Panc1 (cell line): ENCODE measurements at places on chromosomes 2 and 18. TPM values are rescaled to one million over a fixed set of nuclear protein-coding genes. Genes with fewer than 3 reads are reported as not detected.

ZNF521 gene
- 0.15 TPM for total RNA-seq

CNDP1 gene
- total RNA-seq, result not detected

LONRF2 gene
- 12.9 TPM for total RNA-seq

CERKL gene
- 0.87 TPM for total RNA-seq

TRPM8 gene
- total RNA-seq, result 3.9 TPM

SIX3 gene
- total RNA-seq, result 0.21 TPM

SMYD5 gene
- 37.6 TPM for total RNA-seq

RAD51AP2 gene
- total RNA-seq, result not detected

DNAH7 gene
- total RNA-seq, result 0.98 TPM

GRCh38 chr18:24220318-24220688 is 81.4 kb downstream of the CABYR start:
- H3K27ac ChIP-seq, result no peak overlapping the region
- no peak overlapping the region for H3K4me3 ChIP-seq
- no peak for DNase-seq
- no peaks in the 10 kb centered on the region for H3K36me3 ChIP-seq
- no peaks in the 10 kb centered on the region for H3K27me3 ChIP-seq
- H3K4me1 ChIP-seq, result peaks cover 6% of the 10 kb centered on the region

GRCh38 chr18:77102259-77103040 is 30.1 kb downstream of the MBP start:
- peaks cover 98% of the 10 kb centered on the region for H3K4me1 ChIP-seq
- no peaks in the 10 kb centered on the region for H3K27me3 ChIP-seq
- no peaks in the 10 kb centered on the region; the same call in 1 of the 2 replicates for H3K36me3 ChIP-seq

DNA sequence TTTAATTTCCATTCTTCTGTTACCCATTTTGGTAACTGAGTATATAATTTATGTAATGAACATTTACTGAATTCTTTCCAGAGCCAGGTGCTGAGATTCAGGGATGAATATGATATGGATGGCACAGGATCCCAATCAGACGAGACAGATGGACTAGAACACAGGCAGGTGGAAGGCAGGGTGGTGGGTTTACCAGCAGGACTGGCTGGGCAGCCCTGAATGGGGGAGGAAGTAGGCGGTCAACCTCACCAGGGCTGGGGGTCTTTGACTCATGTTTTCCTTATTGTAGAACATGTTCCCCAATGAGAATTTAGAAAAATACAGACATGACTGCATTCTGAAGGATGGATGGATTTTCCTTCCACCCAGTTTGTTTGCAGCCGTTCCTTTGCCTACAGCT is 80.3 kb downstream of the CIB4 start:
- peaks cover 19% of the 10 kb centered on the region for H3K27me3 ChIP-seq
- DNase-seq, result no peak
- H3K27ac ChIP-seq, result no peak overlapping the region
- peaks cover 8% of the 10 kb centered on the region for H3K4me1 ChIP-seq
- H3K4me3 ChIP-seq, result no peak overlapping the region

DNA sequence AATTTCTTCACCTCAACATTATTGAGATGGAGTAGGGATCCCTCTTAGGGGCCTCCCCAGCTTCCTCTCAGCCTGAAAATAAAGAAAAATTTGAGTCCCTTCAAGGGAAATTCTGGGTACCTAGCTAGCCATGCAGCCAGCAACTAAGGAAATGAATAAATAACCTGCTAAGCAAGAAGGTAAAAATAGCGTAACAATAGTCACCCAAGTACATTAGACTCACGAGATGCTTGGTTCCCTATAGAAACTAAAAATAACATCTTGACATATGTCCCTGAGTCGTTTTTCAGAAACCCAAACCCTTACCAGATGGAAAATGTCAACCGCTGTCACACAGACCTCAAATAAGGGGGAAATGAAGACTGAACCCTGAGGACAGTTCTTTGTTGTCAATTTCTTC is 51.9 kb downstream of the CACNB4 start:
- DNase-seq, result no peak
- H3K36me3 ChIP-seq, result no peaks in the 10 kb centered on the region
- no peak overlapping the region for H3K4me3 ChIP-seq
- H3K27ac ChIP-seq, result no peak overlapping the region

GRCh38 chr2:116952254-116952653 is 862.2 kb upstream of the DDX18 start:
- no peaks in the 10 kb centered on the region for H3K27me3 ChIP-seq
- no peaks in the 10 kb centered on the region for H3K36me3 ChIP-seq
- H3K4me1 ChIP-seq, result no peaks in the 10 kb centered on the region
- H3K27ac ChIP-seq, result no peak overlapping the region

DNA sequence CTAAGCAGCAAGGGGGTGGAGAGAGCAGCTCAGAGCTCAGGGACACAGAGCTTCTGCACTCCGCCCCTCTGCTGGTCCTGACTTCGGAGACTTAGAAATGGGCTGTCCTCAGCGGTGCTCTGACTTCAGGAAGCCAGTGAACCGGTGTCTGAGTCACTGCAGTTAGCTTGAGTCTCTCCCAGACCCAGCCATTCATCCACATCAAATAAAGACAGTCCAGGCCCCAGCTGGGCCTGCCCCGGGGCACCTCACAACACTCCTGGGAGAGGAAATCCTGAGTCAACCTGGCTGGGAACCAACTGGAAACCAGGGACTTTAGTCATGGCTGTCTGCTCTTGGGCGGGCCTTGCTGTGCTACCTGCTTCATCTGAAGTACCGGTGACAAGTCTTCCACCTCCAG is 5.4 kb upstream of the ITGB6 start:
- H3K4me1 ChIP-seq, result peaks cover 58% of the 10 kb centered on the region
- peak; percentile 92 for DNase-seq
- no peaks in the 10 kb centered on the region for H3K27me3 ChIP-seq
- H3K36me3 ChIP-seq, result no peaks in the 10 kb centered on the region
- peak overlapping the region; percentile 98 for H3K27ac ChIP-seq
- H3K4me3 ChIP-seq, result 0 out of 2 replicates have a peak overlapping the region, but pooled peaks have one; percentile 15

DNA sequence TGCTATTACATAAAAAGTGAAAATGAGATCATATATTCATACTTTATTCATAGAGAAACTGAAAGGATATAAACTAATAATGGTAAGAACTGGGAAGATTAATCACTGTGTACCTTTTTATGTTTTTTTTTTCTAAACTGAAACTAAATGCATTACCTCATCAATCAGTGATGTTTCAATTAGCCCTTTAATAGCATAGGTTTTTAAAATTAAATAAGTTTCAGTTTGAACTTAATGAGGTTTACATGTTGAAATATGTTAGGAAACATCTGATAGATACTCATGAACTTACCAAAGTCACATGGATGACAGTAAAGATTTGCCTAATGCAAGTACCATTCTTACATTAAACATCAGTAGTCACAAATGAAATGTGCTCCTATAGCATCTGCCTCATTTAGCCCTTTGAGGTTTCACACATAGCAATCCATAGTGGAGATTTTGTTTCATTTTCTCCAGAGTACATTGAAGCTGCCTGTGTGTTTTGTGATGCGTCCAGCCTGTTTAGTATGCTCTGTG is 8.9 kb downstream of the MAPRE2 start:
- H3K27ac ChIP-seq, result no peak overlapping the region
- H3K27me3 ChIP-seq, result no peaks in the 10 kb centered on the region
- no peak for DNase-seq
- no peak overlapping the region for H3K4me3 ChIP-seq
- no peaks in the 10 kb centered on the region for H3K36me3 ChIP-seq

DNA sequence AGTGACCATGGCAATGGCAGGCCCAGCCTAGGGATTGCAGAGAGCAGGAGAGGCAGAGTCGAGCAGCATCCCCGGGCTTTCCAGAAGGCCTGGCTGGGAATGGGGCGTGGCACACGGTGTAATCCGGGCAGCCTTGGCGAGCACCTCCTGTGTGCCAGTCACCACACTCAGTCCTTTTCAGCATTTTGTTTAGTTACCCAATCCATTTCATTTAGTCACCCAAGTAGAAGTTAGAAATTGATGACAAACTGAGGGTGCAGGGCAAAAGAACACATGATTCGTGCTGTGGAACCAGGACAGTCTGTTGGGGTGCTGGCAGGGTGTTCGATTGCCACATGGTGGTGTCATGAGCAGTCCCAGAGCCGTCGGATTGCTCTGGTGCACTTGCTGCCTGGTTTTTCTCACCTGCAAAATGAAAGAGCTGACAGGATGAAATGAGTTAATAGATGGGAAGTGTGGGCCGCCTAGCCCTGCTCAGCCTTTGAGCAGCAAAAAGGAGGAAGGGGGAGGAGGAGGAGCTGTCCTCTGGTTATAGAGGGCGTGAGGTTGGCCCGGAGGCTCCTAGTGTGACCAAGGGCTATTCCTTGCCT is 299.4 kb downstream of the AGAP1 start:
- H3K4me1 ChIP-seq, result no peaks in the 10 kb centered on the region
- no peak for DNase-seq
- no peaks in the 10 kb centered on the region for H3K36me3 ChIP-seq
- no peaks in the 10 kb centered on the region for H3K27me3 ChIP-seq

GRCh38 chr2:6806604-6807003 is 59.1 kb downstream of the CMPK2 start:
- H3K27me3 ChIP-seq, result no peaks in the 10 kb centered on the region
- DNase-seq, result no peak
- no peak overlapping the region for H3K27ac ChIP-seq
- H3K36me3 ChIP-seq, result no peaks in the 10 kb centered on the region
- no peaks in the 10 kb centered on the region for H3K4me1 ChIP-seq

- no peaks in the 10 kb centered on the region for H3K4me1 ChIP-seq
- no peak overlapping the region for H3K27ac ChIP-seq
- H3K27me3 ChIP-seq, result no peaks in the 10 kb centered on the region
- no peak overlapping the region for H3K4me3 ChIP-seq
- no peaks in the 10 kb centered on the region for H3K36me3 ChIP-seq
- DNase-seq, result no peak
These were observed 198.0 kb upstream of the CCDC150 start for GRCh38 chr2:196441527-196441926.

DNA sequence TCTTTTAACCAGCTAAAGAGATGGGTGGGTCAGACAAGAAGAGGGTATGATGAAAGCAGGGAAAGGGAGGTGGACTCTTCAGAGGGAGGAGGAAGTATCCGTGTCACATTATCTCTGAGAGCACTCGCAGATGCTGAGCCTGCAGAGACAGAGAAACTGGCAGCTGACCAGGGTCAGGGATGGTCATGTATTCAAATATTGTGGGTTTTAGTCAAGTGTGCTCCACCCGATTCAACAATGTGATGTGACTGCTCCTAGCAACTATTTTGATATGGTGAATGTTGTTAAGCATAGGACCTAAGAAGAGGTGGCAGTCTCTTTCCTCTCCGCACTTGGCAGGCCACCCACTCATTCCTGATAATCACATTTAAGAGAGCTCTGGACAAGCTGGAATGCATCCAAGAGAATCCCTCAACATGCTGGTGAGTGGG is 1.3 kb upstream of the CLIP4 start:
- peaks cover 50% of the 10 kb centered on the region for H3K4me1 ChIP-seq
- H3K36me3 ChIP-seq, result no peaks in the 10 kb centered on the region
- peak; percentile 84 for DNase-seq
- peak overlapping the region; percentile 50 for H3K4me3 ChIP-seq
- peak overlapping the region; percentile 98 for H3K27ac ChIP-seq

DNA sequence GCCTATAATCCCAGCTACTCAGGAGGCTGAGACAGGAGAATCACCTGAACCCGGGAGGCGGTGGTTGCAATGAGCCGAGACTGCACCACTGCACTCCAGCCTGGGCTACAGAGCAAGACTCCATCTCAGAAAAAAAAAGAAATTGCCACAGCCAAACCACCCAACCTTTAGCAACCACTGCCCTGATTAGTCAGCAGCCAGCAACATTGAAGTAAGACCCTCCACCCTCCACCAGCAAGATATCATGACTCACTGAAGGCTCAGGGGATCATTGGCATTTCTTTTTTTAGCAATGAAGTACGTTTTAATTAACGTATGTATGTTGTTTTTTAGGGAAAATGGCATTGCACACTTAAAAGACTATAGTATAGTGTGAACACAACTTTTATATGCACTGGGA is 349.1 kb upstream of the ACVR2A start:
- no peak overlapping the region for H3K27ac ChIP-seq
- no peaks in the 10 kb centered on the region for H3K4me1 ChIP-seq
- H3K4me3 ChIP-seq, result no peak overlapping the region
- no peaks in the 10 kb centered on the region for H3K36me3 ChIP-seq

- H3K4me1 ChIP-seq, result no peaks in the 10 kb centered on the region
- H3K36me3 ChIP-seq, result no peaks in the 10 kb centered on the region
- DNase-seq, result no peak
These were observed 239.3 kb downstream of the FBXO15 start for GRCh38 chr18:73908323-73908722.

DNA sequence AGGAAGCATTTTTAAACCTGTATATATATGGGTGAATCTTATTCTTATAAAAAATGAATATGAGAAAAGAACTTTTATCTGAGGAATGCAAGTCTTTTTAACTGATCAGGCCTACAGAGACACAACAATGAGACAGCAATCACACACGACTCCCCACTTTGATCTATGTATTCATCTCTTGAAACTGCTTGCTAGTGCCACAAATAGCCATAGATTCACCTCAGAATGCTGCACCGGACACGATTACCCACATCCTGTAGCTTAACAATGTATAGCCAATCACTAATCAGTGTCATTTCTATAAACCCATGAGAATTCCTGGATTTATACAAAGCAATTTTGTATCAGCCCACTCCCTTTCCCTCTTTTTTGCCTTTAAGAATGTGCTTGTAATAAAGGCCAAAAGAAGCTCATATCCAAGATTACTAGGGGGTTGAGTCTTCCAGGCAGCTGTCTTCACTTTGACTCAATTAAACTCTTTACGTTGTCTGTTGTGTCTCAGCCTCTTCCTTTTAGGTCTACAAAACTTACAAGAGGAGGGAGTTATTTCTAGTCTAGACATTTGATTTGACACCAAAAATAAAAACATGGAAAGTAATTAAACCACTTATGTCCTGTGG is 94.9 kb downstream of the MBD2 start:
- H3K4me1 ChIP-seq, result no peaks in the 10 kb centered on the region
- H3K27ac ChIP-seq, result no peak overlapping the region
- H3K4me3 ChIP-seq, result no peak overlapping the region

- no peaks in the 10 kb centered on the region for H3K36me3 ChIP-seq
- H3K27me3 ChIP-seq, result peaks cover 2% of the 10 kb centered on the region
- H3K4me3 ChIP-seq, result no peak overlapping the region
- no peaks in the 10 kb centered on the region for H3K4me1 ChIP-seq
- no peak for DNase-seq
- no peak overlapping the region for H3K27ac ChIP-seq
These were observed 171.1 kb downstream of the FTCDNL1 start for GRCh38 chr2:199679883-199680282.

GRCh38 chr18:46475390-46475752 is 181.6 kb downstream of the LOXHD1 start:
- H3K27me3 ChIP-seq, result no peaks in the 10 kb centered on the region
- H3K36me3 ChIP-seq, result no peaks in the 10 kb centered on the region
- no peaks in the 10 kb centered on the region for H3K4me1 ChIP-seq
- no peak for DNase-seq
- no peak overlapping the region for H3K27ac ChIP-seq
- H3K4me3 ChIP-seq, result no peak overlapping the region

DNA sequence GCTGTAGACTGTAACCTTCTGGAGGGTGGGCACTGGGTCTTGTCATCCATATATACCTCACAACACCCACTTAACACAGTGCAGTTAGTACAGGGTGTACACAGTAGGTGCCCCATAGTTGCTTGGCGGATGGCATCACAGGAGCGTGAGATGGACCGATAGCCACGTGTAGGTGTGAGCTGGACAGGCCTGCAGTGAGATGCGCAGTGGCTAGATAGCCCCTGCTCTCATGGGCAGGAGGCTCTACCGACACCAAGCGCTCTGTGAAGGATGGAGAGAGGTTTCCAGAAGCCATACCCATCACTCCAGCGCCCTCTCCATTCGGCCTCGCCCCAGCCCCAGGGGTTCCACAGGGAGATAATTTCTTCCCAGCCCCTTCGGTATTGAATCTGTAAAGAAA is 49.5 kb downstream of the CAPN13 start:
- H3K4me3 ChIP-seq, result no peak overlapping the region
- H3K4me1 ChIP-seq, result no peaks in the 10 kb centered on the region; the same call in 1 of the 2 replicates
- no peak for DNase-seq
- H3K27me3 ChIP-seq, result peaks cover 14% of the 10 kb centered on the region; the same call in 1 of the 2 replicates
